ENCODE measurements at places on chromosomes 1 and 21. TPM values are rescaled to one million over a fixed set of nuclear protein-coding genes. Genes with fewer than 3 reads are reported as not detected.

DNA sequence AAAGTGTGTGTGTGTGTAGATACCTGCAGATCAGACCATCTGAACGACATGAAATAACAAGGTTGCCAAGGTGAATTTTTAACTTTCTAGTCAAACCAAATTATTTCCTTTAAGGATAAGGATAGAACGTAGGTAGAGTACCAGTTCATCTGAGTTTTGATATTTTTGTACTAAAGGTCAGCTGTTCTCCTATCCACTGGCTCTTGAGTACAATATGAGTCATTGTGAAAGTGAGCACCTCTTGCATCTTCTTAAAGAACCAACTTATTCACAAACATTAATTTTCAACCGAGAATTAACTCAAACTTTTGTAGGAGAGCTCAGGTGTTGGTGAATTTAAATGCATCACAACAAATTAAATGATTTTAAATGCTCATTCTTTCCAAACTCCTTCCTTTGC, 71.5 kb downstream of the IFI44 start:
- no peak for DNase-seq

GRCh38 chr1:157363660-157364140, 188.6 kb downstream of the FCRL5 start:
- no peak for DNase-seq

Gene C1orf87
- not detected for total RNA-seq

Gene HSF2BP
- total RNA-seq = 2.0 TPM

Measured in frontal cortex (tissue), 4 donors.